ENCODE measurements at places on chromosomes 6 and 20.
A peak's percentile ranks its signal among the peaks of the same experiment; 100 is the strongest.

- peak; percentile 5 for DNase-seq
These were observed 144.0 kb upstream of the TBX18 start for GRCh38 chr6:84908304-84908904.

DNA sequence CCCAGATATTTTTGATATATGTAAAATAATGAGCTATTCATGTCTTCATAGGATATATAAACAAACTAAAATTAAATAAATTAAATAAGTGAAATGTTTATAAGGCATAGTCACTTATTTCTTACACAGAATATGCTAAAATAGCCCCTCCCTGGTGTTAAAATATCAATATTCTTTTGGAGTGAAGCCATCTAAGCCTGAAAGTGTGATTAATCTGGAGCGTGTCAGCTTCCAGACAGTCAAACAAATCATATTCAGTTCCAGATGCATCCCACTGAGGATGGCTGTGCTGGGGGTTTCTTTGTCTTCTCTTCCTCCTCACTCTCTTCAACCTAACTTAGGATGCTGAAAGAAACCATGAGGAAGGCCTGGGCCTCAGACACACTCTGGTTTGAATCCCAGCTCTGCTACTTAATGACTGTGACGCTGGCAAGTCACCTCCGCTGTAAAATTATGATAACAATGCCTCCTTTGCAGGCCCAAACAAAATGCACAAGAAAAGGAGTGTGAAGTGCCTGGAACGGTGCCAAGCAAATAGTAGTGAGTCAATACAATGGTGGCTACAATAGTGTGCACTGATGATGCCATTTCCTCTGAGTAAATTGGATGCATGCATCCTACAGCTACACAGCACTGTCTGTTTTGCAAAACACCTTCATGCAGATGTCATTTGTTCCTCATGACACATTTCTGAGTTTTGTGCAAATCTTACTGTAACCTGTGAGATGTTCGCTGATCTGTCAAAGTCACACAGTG is 161.4 kb downstream of the FOXC1 start:
- DNase-seq: peak; percentile 61

DNA sequence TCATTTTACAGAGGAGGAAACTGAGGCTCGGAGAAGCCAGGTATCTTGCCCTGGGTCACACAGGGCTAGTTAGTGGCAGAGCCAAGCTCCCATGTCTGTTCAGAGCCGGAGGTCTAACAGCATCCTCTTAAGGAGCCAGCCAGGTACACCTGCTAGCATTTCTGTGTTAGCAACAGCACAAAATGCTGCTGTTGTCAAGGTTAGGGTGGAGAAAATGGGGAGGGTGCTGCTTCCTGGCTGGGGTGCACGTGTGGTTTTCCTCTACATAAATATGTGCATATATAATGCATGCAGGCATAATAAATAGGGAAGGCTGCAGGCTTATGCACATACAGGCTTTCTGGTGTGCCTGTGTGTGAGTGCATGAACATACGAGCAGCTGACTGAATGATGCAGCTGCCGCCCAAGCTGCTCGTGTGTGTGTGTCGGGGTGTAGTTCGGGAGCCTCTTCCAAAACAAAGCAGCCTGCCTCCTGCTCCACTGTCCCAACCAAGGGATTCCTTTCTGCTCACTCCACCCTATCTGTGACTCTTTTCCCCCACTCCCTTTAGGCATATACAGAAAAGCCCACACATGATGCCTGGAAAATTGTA is 86.6 kb downstream of the CD40 start:
- DNase-seq: no peak

GRCh38 chr6:168212362-168212761 is 107.2 kb downstream of the DACT2 start:
- DNase-seq: no peak

- no peak for DNase-seq
These were observed 8.4 kb upstream of the SGK2 start for GRCh38 chr20:43550456-43550855.

DNA sequence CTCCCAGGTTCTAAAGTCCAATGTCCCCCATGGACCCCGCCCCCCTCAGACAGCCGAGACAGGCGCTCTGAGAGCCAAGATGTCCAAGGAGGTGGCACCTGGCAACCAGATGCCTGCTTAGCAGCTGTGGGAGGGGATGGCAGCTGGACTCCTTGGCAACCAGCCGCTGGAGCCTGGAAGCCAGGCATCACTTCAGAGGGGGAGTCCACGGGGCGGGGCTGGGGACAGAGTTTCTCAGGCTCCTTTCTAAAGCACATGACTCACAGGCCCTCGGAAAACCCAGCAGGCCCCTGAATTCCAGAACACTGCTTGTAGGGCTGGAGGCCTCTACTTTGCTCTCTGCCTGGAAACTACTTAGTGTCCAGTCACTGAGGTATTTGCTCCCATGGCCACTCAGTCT is 51.5 kb downstream of the PREX1 start:
- peak; percentile 87 for DNase-seq

DNA sequence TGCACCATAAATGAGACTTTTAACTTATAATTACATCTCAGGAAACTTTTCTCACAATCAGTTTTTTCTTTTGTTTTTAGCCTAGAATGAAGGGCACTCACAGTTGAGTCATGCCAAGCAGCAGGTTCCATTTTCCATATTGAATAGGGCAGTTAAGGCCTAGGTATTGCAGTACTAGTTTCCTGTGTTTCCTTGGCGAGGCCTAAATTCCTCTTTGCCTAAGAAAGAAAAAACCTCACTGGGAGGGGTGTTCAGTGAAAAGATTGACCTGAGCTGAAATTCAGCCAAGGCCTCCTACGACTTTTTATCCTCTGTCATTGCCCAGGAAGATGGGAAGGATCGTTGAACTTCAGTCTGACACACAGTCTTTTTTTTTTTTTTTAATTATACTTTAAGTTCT is 85.5 kb downstream of the IMPG1 start:
- no peak for DNase-seq

- no peak for DNase-seq
These were observed 69.4 kb downstream of the SNX9 start for GRCh38 chr6:157892363-157892877.

- DNase-seq: no peak
These were observed 41.5 kb upstream of the ZNFX1 start for GRCh38 chr20:49319208-49319809.

- no peak for DNase-seq
These were observed 12.3 kb downstream of the SLC17A2 start for GRCh38 chr6:25918083-25918683.

GRCh38 chr6:129105793-129106192 is 222.9 kb downstream of the LAMA2 start:
- DNase-seq: no peak
